ENCODE measurements at places on chromosomes 6 and 20. TPM values are rescaled to one million over a fixed set of nuclear protein-coding genes. Genes with fewer than 3 reads are reported as not detected.

DNA sequence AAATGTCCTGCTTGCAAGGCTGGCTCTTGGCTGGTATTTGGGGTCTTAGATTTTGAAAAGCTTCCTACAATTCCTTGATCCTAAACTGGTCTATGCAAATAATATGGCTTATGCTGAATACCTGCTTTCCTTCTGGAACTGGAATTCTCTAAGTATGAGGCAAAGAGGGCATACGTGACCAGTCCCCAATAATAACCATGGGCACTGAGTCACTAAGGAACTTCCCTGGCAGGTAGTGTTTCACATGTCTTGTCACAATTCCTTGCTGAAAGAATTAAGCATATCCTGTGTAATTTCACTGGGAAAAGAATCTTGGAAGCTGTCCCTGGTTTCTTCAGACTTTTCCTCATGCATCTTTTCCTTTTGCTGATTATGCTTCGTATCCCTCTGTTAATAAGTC, 106.5 kb downstream of the MMS22L start:
- no peaks in the 10 kb centered on the region for H3K36me3 ChIP-seq
- H3K4me3 ChIP-seq = no peak overlapping the region

GRCh38 chr20:39108746-39109145, 146.6 kb downstream of the DHX35 start:
- no peaks in the 10 kb centered on the region for H3K4me1 ChIP-seq
- no peaks in the 10 kb centered on the region for H3K27me3 ChIP-seq
- no peaks in the 10 kb centered on the region for H3K36me3 ChIP-seq
- H3K4me3 ChIP-seq = no peak overlapping the region
- no peak overlapping the region for H3K27ac ChIP-seq

GRCh38 chr6:33854572-33855030, 50.8 kb upstream of the MLN start:
- H3K4me1 ChIP-seq = no peaks in the 10 kb centered on the region
- no peak overlapping the region for H3K27ac ChIP-seq
- H3K4me3 ChIP-seq = no peak overlapping the region
- no peak for DNase-seq
- H3K36me3 ChIP-seq = no peaks in the 10 kb centered on the region

GRCh38 chr6:36145495-36145894, 15.2 kb downstream of the MAPK13 start:
- no peak overlapping the region for H3K4me3 ChIP-seq
- DNase-seq = no peak
- no peak overlapping the region for H3K27ac ChIP-seq
- H3K27me3 ChIP-seq = no peaks in the 10 kb centered on the region

DNA sequence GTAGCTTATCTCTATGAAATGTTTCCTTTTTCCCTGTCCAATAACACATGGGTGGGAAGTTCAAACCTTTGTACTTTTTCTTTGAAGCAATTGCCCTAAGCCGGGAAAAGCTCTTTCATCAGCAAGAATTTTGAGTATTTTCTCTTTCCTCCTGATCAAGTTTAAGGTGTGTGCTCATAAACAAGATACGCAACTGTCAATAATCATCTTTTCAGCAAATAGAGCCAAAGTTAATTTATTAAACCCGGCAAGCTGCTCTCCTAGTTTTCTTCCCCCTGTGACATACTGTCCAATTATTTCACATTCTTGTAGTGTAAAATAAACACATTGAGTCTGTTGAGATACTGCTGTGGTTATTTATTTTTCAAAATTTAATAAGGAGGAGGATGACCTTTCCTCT, 194.4 kb downstream of the EDN1 start:
- H3K4me1 ChIP-seq = no peaks in the 10 kb centered on the region
- H3K27ac ChIP-seq = no peak overlapping the region
- H3K36me3 ChIP-seq = no peaks in the 10 kb centered on the region
- H3K4me3 ChIP-seq = no peak overlapping the region

- no peak for DNase-seq
- H3K4me1 ChIP-seq = no peaks in the 10 kb centered on the region
- H3K27ac ChIP-seq = no peak overlapping the region
- H3K4me3 ChIP-seq = no peak overlapping the region
- no peaks in the 10 kb centered on the region for H3K27me3 ChIP-seq
Observed at GRCh38 chr6:33173535-33174180, 18.6 kb downstream of the COL11A2 start.

Gene RGS19
- total RNA-seq = 109 TPM

DNA sequence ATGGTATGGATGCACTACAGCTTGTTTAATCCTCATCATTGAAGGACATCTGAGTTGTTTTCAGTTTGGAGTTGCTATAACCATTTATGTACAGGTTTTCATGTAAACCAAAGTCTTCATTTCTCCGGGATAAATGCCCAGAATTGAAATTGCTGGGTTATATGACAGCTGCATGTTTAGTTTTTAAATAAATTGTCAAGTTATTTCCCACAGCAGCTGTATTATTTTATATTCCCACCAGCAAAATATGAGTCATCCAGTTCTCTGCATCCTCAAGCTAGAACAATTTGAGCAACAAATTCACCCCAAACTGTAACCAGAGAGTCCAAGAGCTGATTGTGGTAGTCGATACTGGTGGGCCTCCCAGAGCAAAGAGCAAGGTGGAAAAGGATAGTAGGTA, 161.0 kb upstream of the PRND start:
- H3K36me3 ChIP-seq = no peaks in the 10 kb centered on the region
- H3K27me3 ChIP-seq = no peaks in the 10 kb centered on the region
- no peak for DNase-seq
- H3K27ac ChIP-seq = no peak overlapping the region
- no peaks in the 10 kb centered on the region for H3K4me1 ChIP-seq

DNA sequence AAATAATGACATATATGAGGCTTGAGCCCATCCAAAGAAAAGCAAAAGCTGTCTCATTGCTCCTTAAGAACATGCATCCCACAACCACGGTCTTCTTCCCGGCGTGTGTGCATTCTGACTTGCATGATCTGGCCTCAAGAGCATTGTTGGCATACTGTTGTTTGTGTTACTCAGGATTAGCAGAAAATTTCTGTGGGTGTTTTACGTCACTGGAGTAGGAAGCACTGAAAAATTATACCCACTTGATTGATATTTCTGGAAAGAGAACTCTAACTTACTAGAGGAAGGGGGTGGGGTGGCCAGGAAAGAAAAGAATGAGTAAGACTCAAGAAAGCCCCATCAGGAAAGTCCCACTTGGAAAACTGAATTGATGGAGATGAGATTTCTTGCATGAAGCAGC, 326.2 kb upstream of the PRDM1 start:
- DNase-seq = no peak
- no peak overlapping the region for H3K4me3 ChIP-seq
- no peaks in the 10 kb centered on the region for H3K27me3 ChIP-seq

- no peak overlapping the region for H3K27ac ChIP-seq
- no peaks in the 10 kb centered on the region for H3K27me3 ChIP-seq
- H3K4me1 ChIP-seq = no peaks in the 10 kb centered on the region
Observed at GRCh38 chr6:162636167-162636566, 91.4 kb downstream of the PRKN start.

DNA sequence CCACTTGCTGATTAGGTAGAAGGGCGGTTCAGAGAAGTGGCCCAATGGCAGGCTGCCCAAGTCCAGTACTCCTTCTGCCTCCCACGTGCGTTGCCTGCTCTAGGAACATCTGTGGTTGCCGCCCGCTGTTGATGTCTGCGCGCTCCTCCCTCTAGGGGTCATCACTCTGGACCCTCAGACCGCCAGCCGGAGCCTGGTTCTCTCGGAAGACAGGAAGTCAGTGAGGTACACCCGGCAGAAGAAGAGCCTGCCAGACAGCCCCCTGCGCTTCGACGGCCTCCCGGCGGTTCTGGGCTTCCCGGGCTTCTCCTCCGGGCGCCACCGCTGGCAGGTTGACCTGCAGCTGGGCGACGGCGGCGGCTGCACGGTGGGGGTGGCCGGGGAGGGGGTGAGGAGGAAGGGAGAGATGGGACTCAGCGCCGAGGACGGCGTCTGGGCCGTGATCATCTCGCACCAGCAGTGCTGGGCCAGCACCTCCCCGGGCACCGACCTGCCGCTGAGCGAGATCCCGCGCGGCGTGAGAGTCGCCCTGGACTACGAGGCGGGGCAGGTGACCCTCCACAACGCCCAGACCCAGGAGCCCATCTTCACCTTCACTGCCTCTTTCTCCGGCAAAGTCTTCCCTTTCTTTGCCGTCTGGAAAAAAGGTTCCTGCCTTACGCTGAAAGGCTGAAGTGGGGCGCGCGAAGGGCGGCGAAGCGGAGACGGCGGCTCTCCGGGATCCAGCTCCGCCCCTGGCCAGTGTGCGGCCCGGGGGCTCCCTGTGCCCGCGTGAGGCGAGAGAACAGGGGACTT, 8.5 kb downstream of the TRIM15 start:
- no peak for DNase-seq
- no peaks in the 10 kb centered on the region for H3K36me3 ChIP-seq
- no peaks in the 10 kb centered on the region for H3K27me3 ChIP-seq
- no peak overlapping the region for H3K4me3 ChIP-seq
- no peak overlapping the region for H3K27ac ChIP-seq

DNA sequence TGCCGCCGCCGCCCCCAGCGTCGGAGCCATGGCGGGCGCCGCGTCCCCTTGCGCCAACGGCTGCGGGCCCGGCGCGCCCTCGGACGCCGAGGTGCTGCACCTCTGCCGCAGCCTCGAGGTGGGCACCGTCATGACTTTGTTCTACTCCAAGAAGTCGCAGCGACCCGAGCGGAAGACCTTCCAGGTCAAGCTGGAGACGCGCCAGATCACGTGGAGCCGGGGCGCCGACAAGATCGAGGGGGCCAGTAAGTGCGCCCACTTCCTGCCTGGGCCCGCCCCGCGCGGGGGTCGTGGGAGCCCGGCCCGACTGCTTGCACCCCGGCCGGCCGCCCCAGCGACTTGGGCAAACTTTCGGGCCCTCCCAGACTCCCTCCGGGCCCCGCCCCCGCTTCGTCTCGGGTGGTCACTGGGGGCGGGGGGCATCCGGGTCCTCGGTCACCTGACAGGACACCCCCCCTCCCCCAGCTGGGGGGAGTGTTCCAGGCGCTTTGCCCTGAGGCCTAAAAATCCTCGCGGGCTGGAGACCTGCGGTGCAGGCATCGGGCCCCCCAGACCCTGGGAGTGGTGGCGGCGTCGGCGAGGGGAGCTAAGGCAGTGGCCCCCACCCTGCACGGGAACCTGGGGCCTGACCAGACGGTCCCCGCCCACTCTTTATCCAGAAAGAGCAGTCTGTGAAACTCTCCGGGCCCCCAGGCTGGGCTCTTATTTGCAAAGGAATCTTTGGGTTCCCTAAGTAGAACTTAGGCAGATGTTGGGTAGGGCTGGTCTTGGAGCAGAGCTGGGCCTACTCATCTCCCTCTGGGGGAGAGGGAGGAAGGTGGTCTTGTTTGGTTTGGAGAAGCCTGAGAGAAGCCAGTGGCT, 501 bp downstream of the PLCG1 start:
- no peaks in the 10 kb centered on the region for H3K27me3 ChIP-seq
- peak overlapping the region; percentile 86 for H3K4me3 ChIP-seq
- no peaks in the 10 kb centered on the region for H3K36me3 ChIP-seq
- peak overlapping the region; percentile 98 for H3K27ac ChIP-seq

- no peak overlapping the region for H3K4me3 ChIP-seq
- no peak overlapping the region for H3K27ac ChIP-seq
- H3K36me3 ChIP-seq = no peaks in the 10 kb centered on the region
- no peak for DNase-seq
- H3K4me1 ChIP-seq = no peaks in the 10 kb centered on the region
- no peaks in the 10 kb centered on the region for H3K27me3 ChIP-seq
Observed at GRCh38 chr6:15876406-15876805, 213.6 kb upstream of the DTNBP1 start.
